Renal cortical epithelial cell (primary cell): ENCODE measurements at places on chromosomes 12 and 14. TPM values are rescaled to one million over a fixed set of nuclear protein-coding genes. Genes with fewer than 3 reads are reported as not detected.

- no peak for DNase-seq
Measured at GRCh38 chr14:77039285-77040058, 11.0 kb upstream of the IRF2BPL start.

DNA sequence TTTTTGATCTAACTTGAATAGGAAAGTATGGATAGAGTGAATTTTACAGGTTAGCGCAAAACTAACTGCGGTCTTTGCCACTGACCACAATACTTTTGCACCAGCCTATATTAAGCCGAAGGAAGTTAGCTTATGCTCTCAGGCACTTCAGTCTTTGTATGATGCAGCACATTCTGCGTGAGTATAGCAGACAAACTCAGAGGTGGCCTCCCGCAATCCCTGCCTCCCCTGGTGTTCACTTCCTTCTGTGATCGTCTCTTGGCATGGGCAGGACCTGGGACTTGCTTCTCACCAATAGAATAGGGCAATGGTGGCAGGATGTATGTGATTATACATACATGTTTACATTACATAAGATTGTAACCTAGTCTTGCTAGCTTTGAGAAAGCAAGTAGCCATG, 10.3 kb upstream of the SLC6A13 start:
- DNase-seq = no peak

Gene ST8SIA1
- total RNA-seq = 0.20 and 0.52 TPM in 2 replicates

Gene CIROP
- not detected in 2 replicates for total RNA-seq

Gene NRL
- total RNA-seq = 1.6 and 2.4 TPM in 2 replicates

DNA sequence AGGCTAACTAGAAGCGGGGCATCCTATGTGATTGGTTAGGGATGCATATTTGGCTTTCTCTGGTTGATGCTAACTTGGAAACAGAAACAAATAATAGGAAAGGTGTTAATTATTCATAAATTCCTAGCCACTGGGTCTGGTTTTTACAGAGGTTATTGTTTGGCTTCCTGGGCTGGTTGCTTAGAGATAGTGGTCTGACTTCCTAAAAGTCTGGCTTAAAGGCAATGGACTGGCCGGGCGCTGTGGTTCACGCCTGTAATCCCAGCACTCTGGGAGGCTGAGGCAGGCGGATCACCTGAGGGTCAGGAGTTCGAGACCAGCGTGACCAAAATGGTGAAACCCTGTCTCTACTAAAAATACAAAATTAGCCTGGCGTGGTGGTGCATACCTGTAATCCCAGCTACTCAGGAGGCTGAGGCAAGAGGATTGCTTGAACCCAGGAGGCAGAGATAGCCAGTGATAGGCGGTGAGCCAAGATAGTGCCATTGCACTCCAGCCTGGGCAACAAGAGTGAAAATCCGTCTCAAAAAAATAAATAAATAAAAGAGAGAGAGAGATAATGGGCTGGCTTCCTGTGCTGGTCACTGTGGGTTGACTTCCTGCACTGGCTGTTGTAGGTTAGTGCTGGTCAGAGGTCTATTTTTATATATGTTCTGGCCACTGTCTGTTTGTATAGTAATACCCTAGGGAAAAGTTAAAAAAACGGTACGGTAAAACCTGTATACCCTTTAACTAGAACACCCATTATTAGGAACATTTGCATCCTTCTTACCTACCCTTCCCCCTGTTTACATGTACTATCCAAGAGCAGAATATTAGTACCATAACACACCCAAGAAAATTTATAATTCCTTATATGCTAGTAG, 24.1 kb downstream of the OR6S1 start:
- DNase-seq = no peak

Gene KCNA5
- not detected in 2 replicates for total RNA-seq

Gene SLC25A47
- total RNA-seq = not detected in 2 replicates

- peak; percentile 79 for DNase-seq
Measured at GRCh38 chr12:83473408-83474095, 786.8 kb downstream of the TMTC2 start.

GRCh38 chr12:53775478-53776145, 23.8 kb upstream of the CISTR start:
- no peak for DNase-seq

Gene CCDC175
- not detected in 2 replicates for total RNA-seq

DNA sequence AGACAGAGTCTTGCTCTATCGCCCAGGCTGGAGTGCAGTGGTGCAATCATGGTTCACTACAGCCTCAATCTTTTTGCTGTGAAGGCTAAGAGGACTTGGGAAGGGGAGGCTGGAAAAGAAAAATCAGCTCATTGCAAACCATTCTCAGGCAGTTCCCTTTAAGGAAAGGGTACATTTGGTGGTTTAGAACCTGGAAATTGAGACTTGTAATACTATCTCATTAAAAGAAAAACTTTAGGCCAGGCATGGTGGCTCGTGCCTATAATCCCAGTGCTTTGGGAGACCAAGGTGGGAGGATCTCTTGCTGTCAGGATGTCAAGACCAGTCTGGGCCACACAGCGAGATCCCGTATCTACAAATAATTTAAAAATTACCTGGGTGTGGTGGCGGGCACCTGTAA, 21.3 kb upstream of the TUBA1C start:
- DNase-seq = no peak

Gene TAS2R50
- total RNA-seq = 0.35 and 9.3 TPM in 2 replicates

DNA sequence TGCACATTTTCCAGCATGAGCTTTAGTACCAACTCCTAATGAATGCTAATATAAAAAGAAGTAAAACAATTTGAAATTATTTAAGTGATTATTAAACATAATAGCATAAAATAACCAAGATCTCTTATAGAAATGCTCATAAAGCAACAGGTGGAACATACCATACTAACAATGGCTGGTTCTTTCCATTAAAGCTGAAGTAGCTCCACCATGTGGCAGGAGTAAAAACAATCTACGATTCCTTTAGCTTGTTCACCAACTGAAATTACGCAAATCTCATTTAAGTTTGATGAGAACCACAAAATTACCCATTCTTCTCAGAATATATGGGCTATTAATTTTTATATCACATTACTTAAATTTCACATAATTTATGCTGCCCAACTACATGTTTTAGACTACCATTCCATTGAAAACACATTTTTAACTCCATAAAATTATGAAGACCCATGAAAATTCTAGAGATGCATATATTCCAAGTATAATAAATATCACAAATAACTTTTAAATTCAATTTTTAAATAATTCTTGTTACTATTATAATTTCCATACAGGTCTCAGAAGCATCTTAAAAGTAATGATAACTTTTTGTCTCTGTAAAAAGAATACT, 213.6 kb downstream of the DAD1 start:
- DNase-seq = peak; percentile 65

Gene PPP1R1A
- 4.0 and 28.2 TPM in 2 replicates for total RNA-seq

GRCh38 chr12:130226126-130226525, 63.9 kb downstream of the FZD10 start:
- no peak for DNase-seq

DNA sequence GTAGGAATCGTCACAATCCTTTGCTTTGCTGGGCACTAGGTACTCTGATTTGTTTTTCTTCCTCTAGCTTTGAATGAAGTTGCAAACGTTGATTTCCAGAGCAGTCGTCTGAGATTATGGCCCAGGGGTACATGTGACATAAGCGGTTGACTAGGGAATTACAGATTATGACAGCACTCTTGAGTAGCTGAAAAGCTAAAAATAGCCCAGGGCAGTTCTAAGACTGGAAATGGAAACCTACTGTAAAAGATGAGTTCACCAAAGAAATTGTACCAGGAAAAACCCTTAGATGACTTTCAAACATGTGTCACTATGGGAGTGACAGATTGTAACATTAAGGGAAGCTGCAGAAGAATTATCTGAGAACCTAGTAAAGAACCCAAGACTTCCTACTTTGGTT, 108.5 kb downstream of the ANO6 start:
- no peak for DNase-seq

- peak; percentile 93 for DNase-seq
Measured at GRCh38 chr14:68941820-68942219, 37.3 kb downstream of the ACTN1 start.

Gene CAPS2
- total RNA-seq = 0.87 and 11.6 TPM in 2 replicates

DNA sequence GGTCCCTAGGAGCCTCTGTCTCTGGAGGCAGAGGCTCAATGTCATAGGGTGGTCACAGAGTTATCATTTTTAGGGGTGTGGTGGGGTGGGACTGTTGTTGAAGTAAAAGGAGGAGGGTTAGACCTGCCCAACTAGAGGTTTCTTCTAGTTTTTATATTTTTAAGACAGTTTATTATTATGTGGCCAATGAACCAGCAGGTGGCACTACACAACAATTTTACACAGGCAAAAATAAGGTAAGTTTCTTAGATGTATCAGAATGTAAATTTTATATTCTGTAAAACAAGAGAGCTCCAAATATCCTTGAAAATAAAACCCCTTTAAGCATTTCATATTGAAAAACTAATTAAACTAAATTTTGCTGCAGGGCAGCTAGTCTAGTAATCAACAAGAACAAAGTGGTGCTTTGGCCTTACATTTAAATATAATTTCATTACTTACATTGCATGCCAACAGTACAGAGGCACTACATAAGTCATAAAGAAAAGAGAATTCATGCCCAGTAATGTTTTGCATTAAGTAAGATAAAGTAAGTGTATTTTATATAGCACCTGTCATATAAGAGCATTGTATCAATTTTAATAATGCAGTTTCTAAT, 22.2 kb upstream of the OVCH1 start:
- peak; percentile 56 for DNase-seq

- DNase-seq = peak; percentile 67
Measured at GRCh38 chr14:95507174-95507573, 9.3 kb downstream of the SYNE3 start.

GRCh38 chr12:28258998-28259397, 68.7 kb downstream of the CCDC91 start:
- DNase-seq = peak; percentile 23

Gene LHX5
- 0.35 TPM in 1 of 2 replicates, not detected in the other for total RNA-seq

DNA sequence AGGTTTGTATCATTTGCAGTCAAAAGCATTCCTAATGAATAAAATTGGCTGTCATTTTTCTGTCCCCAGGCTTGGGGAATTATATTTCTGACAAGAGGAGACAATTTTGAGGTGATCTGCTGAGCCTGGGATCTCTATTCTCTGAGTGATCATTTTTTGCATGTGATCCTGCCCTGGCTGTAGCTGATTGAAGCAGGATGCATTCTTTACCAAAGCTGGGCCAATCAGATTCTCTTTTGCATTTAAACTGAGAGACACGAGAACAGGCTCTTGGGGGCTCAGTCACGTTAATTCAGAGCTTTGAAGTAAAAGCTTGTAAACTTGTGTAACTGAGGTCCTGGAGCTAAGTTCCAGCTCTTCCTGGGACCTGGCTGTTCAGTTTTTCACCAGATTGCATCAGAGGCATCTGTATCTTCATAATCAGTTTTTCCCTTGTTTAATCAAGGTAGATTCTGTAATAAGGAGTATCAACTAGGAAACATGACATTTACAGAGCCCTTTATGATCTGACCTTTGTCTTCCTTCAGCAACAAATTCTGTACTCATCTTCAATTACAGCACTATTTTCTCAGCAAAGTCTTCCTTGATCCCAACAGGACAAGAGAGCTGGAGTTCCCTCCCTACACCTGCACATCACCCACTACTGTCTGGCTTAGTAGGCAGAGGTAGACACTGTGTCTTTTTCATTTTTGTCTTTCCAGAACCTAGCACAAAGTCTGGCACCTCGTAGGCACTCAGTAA, 35.0 kb upstream of the MANSC4 start:
- no peak for DNase-seq

DNA sequence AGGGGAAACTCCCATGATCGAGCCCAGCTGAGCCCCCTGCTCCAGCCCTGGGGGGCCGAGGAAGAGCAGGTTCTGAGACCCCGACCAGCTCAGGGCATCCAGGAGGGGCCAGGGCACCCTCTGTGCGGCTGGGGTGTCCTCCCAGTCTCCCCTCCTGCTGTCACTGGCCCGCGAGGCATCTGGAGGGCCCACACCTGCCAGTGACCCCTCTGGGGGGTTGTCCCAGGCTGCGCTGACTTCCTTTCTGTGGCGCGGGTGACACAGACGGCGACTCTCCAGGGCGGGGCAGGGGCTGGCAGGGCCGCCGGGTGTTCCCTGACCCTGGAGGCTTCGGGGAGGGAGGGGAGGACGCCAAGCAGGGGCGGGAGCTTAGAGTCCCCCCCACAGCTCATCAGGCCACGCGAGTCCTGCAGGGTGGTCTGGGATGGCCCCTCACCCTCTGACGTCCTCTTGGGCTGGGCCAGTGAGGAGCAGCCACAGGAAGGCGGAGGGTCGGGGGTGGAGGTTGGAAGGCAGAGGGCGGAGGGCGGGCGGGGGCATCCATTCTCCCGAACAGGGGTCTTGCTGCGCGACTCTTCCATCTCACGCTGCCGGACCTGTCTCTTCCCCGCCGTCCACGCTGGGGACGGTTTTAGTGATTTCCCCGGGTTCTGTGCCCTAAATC, 38.6 kb upstream of the FBRSL1 start:
- no peak for DNase-seq

Gene CLEC4C
- total RNA-seq = not detected in 2 replicates

DNA sequence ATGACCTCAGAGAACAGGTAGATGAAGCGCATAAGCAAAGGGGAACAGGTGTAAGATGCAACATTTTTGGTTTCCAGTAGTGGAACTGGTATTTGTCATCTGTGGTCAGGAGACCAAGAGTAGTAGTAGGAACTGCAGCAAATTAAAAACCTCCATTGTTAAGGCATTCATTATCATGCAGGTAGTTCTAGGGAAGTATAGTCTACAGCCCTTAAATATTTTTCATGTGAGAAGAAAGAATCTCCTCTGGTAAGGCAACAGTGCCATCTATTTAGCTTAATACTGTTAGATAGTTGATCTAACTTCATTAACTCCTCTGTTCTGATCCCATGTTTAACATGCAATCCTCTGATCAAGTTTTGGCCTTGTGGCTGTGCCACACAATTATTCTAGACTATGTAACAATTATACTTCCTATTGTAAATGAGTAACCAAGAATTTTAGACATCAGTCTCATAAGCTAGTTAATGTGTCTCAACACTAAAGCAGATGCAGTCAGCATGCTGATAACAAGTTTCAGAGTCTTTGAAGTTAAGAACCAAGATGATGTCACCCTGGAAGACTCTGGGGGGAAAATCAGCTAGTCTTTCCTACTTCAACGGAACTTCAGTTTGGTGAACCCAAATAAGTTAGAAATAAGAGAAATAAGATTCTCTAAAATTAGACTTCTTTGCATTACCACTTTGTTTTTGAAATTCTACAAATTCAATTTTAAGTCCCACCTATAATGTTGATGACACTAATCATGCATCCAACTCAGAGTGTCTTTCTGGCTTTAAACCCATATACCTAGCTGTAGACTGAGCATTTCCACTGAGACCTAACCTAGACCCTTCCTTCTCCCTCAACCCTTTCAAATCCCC, 70.9 kb downstream of the STXBP6 start:
- DNase-seq = peak; percentile 76

DNA sequence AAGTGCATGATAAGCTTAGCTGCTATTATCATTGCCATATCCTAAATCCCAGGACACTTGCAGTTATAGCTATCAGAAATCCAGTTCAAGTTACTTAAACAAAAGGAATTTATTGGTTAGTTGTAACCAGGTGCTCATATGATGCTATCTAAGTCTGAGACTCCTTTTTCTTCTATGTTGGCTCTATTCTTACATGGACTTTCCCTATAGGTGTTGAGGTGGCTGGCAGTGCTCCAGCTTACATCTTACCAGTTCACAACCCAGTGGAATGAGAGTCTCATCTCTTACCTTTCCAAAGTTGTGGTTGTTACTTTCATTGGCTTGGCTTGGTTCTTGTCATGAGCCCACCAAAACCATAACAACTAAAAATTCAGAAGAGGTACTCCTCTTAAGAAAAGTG, 94.6 kb downstream of the DACT1 start:
- no peak for DNase-seq
